Smooth muscle cell of the coronary artery (primary cell): ENCODE measurements at places on chromosomes 7 and 10. TPM values are rescaled to one million over a fixed set of nuclear protein-coding genes. Genes with fewer than 3 reads are reported as not detected.

The TRPV5 gene
- not detected in 2 replicates for total RNA-seq

The MUC12 gene
- not detected in 2 replicates for total RNA-seq

The NANOS1 gene
- total RNA-seq, result 0.12 and 0.75 TPM in 2 replicates

The C7orf33 gene
- not detected in 2 replicates for total RNA-seq

The GCC1 gene
- total RNA-seq, result 18.6 and 27.6 TPM in 2 replicates

The C10orf62 gene
- total RNA-seq, result 0.08 TPM in 1 of 2 replicates, not detected in the other

The SAP25 gene
- 0.08 TPM in 1 of 2 replicates, not detected in the other for total RNA-seq

The CYP2C9 gene
- total RNA-seq, result not detected in 2 replicates

The PTPN12 gene
- 16.5 and 20.1 TPM in 2 replicates for total RNA-seq

The PCGF5 gene
- total RNA-seq, result 13.2 and 50.4 TPM in 2 replicates

The PILRB gene
- total RNA-seq, result 3.4 and 8.5 TPM in 2 replicates

The HECW1 gene
- total RNA-seq, result 2.2 TPM in 1 of 2 replicates, not detected in the other

The ACTL6B gene
- not detected in 2 replicates for total RNA-seq

The NCAPG2 gene
- 9.9 and 10.2 TPM in 2 replicates for total RNA-seq

The TAF6 gene
- 13.3 and 25.1 TPM in 2 replicates for total RNA-seq

The LSM5 gene
- total RNA-seq, result 13.5 and 16.8 TPM in 2 replicates

The ARL4A gene
- total RNA-seq, result 6.3 TPM in 2 replicates

The TBX20 gene
- total RNA-seq, result 1.9 and 13.5 TPM in 2 replicates

The AASS gene
- total RNA-seq, result 23.1 and 34.9 TPM in 2 replicates
